ENCODE measurements at places on chromosomes 5 and 9.

DNA sequence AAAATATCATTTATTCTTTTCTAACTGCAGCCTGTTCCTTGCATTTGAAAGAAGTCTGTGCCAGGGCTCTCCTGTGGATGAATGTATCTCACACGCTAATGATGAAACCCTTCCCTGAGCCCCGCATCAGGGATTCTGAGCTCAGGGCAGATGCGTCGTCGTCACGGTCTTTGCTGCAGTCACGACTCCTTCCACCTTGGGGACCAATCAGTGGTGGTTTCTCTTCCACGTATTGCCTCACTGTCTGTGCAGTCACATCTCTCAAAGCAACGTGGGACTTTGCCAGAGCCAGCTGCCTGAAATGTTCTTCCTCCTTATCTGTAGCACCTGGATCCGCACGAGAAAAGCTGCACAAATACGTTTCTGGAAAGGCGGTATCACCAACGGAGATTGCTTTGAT lies 13.9 kb upstream of the UBE2QL1 start:
- no peak for DNase-seq

DNA sequence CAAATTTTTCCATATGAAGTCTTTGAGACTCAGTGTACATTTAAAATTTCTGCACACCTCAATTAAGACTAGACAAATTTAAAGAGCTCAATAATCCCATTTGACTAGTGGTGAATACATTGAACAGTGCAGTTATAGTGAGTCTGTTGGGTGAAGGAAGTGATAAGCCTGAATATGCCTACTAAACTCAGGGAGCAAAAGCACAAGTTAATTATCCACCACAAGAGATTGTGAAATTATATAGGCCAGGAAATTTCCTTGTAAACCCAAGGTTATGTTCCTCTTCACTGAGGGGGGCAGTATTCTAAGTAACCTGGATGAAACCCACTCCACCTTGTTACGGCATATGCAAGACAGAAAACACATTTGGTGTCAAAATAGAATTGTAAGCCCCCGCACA lies 612.9 kb upstream of the DAB2 start:
- no peak for DNase-seq

DNA sequence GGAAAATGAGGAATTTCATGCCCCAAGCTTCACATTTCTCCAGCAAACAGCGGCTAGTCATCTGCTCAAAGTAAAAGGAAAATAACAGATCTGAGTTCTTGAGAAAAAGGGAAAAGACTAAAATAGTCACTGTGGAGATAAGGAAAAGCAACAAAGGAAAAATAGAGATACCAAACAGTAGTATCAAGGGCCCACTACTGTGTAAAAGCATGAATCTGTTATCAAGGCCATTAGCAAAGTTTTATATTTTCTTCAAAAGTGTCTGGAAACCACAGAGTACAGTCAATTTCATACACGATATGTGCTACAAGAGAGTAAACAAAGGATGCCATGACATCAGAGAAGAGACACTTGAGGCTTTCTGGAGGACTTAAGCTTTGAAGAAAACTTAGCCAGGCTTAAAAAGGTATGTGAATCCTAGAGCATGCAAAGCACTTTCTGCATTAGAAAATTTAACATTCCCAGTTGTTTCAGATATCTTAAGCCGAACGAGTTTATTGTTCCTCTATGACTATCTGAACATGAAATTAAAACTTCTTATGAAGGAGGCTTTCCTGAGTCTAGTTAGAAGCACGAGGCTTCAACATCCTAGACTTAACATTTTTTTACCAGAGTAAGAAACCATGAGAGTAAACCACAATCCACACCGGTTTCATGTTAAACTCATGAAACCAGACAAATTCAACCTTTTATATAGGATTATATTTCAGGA lies 1.2 kb downstream of the TTC33 start:
- no peak for DNase-seq

- DNase-seq: peak; percentile 79
These were observed 311.5 kb downstream of the EFNA5 start for GRCh38 chr5:107359033-107359915.

GRCh38 chr5:52956014-52956413 lies 33.1 kb upstream of the ITGA2 start:
- no peak for DNase-seq

GRCh38 chr5:96708600-96708999 lies 46.4 kb downstream of the CAST start:
- DNase-seq: no peak

DNA sequence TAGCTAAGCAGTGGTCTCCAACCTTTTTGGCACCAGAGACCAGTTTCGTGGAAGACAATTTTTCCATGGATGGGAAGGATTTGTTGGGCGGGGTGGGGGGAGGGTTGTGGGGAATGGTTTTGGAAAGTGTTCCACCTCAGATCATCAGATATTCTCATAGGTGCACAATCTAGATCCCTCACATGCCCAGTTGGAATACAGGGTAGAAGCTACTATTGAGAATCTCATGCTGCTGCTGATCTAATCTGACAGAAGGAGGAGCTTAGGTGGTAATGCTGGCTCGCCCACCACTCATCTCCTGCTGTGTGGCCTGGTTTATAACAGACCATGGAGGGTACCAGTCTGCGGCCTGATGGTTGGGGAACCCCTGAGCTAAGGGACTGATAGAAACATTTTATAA lies 662.7 kb upstream of the RGMB start:
- no peak for DNase-seq

DNA sequence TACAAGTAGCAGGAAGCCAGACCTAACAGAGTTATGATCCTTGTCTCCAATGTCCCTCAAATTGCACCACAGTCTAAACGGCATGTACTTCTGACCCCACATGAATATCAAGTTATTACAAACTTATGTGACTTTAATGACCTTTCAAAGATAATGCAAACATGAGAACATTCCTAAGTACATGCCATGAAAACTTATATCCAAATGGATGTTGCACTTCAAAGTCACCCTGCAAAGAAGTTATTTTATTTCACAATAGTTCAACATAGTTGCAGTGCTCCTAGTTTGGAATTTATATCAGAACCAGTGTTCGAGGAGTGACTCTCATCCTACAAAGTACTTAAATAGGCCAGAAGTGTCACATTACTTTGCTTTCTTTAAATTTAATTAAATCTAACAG lies 41.2 kb upstream of the ITGA1 start:
- peak; percentile 73 for DNase-seq

- no peak for DNase-seq
These were observed 28.7 kb downstream of the EXOC3 start for GRCh38 chr5:471750-472058.

- DNase-seq: no peak
These were observed 57.8 kb downstream of the IZUMO3 start for GRCh38 chr9:24487946-24488345.

- DNase-seq: no peak
These were observed 296.8 kb downstream of the ICE1 start for GRCh38 chr5:5719292-5719691.

Data from fibroblast of upper back skin (primary cell).